ENCODE measurements at places on chromosomes 16 and 17.
A peak's percentile ranks its signal among the peaks of the same experiment; 100 is the strongest.

DNA sequence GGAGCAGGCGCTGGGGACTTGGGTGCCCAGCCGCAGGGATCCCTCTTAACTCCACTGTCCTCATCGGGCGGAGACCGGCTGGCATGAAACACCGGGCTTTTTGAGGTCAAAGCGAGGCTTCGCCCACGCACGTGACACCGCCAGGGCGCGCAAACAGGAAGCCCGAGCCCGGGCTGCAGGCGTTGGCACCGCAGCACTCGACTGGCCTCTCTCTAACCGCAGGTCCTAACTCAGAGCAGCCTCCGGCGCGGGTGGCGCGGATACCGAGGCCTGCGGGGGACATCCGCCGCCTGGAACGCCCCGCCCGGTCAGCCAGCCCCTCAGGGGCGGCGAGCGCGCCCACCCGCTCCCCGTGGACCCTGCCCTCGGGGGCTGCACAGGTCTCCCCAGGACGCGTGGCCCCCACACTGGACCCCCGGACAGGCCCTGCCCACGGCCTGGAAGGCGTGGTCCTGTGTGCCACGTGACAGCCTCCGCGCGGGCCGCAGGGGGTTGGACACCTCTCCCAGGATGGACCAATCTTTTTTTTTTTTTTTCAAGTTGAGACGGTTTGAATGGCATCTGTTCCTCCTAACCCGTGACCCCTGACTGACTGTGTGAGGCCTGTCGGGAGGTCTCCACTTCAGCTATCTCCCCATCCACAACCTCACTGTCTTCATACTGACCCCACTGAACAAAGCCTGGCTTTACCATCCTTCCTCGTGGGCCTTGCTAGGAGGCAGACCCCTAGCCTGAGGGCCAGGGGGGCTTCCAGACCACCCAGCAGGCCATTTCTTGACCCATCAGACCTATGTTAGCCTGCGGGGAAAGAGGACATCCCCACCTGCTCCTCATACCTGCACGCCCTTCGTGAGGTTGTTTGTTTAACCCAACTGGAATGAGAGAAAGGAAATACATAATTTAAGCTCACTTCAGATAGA, 8.4 kb upstream of the SLC47A2 start:
- DNase-seq, result peak; percentile 14

- DNase-seq, result no peak
Measured at GRCh38 chr16:85017151-85017550, 5.8 kb upstream of the ZDHHC7 start.

- no peak for DNase-seq
Measured at GRCh38 chr16:78490847-78491246, 391.4 kb downstream of the WWOX start.

DNA sequence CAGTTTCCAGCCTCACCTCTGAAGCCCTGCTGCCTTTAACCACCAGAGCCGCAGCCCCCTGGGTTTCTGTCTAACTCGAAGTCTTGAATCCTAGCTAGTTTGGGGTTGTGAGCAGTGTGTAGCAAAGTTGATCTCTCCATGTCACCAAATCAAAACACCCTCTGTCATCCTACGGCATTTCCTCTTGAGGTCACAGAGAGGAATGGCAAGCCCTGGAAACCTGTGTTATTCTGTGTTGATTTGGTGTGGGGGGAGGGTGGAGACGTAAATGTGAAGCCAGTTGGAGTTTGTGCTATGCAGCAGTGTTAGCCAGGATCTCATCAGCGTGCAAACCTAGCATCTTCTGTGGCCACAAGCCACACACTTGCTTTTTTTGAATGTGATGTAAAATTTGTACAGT, 5.1 kb upstream of the LGALS9 start:
- DNase-seq, result no peak

DNA sequence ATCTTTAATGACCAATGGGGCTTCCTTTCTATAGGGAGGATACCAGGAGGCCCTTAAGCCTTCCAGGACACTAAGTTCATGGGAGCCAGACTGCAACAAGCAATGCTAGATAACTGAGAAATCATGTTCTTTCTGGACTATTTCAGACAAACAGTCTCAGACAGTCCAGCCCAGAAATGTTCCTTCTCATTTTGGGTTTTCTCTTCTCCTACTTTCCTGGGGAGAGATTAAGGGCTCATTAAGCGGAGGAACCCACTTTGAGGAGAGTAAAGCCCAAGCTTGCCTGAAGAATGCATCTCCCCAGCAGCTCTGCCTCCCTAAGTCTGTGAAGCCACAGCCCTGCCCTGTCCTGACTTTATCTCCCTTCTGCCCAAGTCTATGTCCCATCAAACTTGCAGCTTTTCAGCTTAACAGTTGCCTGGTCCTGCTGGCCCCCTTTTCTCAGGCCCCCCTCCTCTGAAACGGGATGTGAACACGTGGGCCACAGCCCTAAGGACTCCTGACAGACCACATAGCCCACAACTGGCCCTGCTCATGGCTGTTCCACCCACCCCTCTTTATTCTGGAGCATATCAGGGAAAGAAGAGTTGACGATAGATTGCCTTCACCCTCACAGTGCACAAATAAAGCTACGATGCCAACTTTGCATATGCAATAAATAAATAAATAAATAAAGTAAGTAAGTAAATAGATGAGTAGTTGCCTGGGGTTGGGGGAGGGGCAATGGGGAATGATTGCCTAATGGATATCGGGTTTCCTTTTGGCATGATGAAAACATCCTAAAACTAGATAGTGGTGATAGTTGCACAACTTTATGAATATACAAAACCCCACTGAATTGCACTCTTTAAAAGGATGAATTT, 111.0 kb downstream of the N4BP1 start:
- no peak for DNase-seq

DNA sequence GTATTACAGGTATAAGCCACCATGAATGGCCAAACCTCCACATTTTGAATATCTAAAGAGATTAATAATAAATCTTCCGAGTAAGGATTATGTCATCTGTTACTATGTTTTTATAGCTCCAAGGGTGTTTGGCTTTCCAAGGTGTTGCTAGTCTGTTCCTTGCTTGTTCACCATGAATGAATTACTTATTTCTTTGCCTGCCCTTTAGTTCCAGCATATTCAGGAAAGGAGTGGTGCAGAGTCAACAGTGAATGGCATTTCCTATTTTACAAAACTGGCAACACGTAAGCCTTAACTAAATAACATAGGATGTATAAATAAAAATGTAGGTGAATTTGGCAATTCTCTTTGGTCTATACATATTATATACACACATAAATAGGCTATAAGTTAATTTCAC, 70.3 kb downstream of the MYO1D start:
- DNase-seq, result no peak

GRCh38 chr17:337866-338265, 14.7 kb downstream of the RPH3AL start:
- no peak for DNase-seq

GRCh38 chr16:28820016-28820415, 2.8 kb upstream of the ATXN2L start:
- no peak for DNase-seq

GRCh38 chr17:12909046-12909445, 108.8 kb downstream of the ELAC2 start:
- DNase-seq, result no peak

DNA sequence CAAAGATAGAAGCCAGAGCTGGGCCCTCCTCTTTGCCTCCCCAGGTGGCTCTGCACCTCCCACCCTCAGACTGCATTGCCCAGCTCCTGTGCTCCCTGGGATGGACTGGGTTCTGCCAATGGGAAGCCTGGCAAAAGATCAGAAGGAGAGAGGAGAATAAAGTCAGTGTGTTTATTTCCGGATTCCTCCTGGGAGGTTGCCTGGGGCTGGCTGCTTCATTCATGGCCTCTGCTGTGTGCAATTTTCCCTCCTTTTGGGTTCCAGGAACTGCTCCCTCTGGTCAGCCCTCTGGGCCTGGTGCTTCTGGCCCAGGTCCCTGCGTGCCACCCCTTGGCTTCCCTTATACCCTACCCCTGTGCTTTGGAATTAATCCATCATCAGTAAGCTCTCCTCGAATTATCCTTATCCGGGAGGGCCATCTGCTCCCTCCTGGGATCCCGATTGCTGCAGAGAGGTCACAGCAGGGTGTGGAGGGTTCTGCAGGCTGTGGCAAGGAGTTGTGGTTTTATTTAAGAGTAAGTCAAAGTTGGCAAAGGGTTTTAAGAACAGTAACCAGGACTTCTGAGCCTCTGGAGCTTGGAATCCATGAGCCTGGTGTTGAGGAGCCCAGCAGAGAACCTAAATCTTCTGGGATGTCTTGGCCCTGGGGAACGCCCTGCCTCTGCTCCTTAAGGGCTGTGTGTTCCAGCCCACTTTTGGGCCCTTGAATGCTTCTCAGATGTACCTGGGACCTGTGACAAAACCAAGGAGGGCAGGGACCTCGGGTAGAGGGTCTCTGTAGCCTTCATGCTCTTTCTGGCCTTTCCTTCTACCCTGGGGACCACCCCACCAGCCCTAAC, 8.2 kb upstream of the MMP2 start:
- DNase-seq, result no peak

- no peak for DNase-seq
Measured at GRCh38 chr16:74283716-74284115, 12.9 kb upstream of the PSMD7 start.

- DNase-seq, result no peak
Measured at GRCh38 chr17:1434150-1434549, 21.9 kb downstream of the CRK start.

- DNase-seq, result no peak
Measured at GRCh38 chr17:57084361-57084801, 665 bp upstream of the AKAP1 start.

GRCh38 chr17:70810609-70811008, 641.3 kb downstream of the KCNJ2 start:
- DNase-seq, result no peak

DNA sequence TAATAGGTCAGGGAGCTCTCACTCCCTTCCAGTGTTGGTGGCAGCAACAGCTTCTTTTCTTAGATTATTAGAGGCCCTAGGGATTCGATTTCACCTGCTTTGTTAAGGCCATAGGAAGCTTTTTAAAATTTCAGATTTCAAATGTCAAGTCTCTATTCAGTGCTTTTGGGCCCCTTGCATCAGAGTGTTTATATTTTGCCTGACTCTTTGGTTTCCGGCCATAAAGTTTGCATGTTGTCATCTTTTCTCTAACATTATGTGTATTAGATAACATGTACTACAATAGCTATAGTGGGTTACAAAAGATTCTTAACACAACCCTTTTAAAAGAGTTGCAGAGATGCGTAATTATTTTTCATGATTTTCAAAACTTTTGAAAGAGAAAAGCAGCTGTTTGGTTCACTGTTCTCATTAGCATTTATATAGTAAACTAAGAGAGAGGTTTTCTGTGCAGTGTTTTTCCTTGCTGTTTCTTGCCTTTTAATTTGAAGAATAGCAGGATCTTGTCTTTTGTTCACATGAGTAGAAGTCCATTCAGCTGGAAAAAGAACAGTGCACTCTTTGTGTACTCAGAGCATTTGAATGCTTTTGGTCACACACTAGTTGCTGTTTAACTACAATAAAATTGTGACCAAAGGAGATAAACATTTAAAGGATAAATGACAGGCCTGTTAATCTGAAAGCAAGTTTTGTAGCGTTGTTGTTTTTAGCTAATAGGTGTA, 52.5 kb downstream of the FTO start:
- no peak for DNase-seq

DNA sequence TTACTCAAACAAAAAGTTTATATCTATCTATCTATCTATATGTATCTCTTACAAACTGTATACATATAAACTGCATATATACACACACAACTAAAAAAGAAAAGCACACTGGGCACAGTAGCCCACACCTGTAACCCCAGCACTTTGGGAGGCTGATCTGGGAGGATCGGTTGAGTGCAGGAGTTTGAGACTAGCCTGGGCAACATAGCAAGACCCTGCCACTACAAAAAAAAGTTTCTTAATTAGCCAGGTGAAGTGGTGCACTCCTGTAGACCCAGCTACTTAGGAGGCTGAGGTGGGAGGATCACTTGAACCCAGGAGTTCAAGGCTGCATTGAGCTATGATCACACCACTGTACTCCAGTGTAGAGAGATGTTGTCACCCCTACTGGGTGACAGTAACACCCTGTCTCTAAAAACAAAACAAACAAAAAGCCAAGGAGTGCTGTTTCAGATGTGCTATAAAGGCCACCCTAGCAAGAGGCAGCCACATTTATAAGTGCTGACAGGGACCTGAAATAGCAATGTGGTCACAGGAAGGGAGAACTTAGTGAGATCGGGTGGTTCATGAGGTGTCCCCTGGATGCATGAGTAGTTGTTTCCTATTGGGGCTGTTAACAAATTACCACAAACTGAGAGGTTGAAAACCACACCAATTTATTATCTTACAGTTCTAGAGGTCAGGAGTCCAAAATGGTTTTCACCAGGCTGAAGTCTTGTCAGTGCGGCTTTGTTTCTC, 4.8 kb downstream of the CD2BP2 start:
- peak; percentile 65 for DNase-seq

GRCh38 chr17:78498848-78499247, 78.3 kb downstream of the DNAH17 start:
- DNase-seq, result no peak

DNA sequence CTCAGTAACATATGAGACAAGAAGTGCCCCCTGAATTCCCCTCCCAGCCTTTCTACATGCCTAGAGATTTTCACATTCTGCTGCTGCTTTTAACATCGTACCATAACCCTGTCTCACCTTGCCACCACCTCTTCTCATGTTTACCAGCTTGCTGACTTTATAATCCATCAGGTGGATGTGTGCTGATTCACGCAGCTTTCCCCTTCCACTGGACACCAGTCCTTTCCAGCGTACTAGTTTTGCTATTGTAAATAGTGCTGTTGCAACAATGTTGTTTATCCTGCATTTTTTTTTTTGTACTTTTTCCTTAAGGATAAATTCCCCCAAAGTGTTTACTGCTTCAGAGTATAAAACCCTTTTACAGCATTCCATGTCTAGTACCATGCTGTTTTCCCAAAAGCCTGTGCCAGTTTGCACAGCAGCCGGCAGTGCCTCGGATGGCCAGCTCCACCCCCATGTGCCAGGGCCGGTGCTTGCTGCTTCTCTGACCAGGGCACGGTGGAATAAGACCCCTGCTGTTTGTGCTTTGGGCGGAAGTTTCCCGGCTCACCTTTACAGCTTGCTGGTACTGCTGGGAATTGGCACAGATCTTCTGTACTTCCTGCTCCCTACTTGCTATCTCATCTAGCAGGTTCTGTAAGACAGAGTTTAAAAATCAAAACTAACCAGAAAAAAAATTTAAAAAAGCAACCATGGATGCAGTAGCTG, 41.3 kb downstream of the UBN1 start:
- no peak for DNase-seq
